ENCODE measurements at places on chromosomes 1 and 21.
A peak's percentile ranks its signal among the peaks of the same experiment; 100 is the strongest.

DNA sequence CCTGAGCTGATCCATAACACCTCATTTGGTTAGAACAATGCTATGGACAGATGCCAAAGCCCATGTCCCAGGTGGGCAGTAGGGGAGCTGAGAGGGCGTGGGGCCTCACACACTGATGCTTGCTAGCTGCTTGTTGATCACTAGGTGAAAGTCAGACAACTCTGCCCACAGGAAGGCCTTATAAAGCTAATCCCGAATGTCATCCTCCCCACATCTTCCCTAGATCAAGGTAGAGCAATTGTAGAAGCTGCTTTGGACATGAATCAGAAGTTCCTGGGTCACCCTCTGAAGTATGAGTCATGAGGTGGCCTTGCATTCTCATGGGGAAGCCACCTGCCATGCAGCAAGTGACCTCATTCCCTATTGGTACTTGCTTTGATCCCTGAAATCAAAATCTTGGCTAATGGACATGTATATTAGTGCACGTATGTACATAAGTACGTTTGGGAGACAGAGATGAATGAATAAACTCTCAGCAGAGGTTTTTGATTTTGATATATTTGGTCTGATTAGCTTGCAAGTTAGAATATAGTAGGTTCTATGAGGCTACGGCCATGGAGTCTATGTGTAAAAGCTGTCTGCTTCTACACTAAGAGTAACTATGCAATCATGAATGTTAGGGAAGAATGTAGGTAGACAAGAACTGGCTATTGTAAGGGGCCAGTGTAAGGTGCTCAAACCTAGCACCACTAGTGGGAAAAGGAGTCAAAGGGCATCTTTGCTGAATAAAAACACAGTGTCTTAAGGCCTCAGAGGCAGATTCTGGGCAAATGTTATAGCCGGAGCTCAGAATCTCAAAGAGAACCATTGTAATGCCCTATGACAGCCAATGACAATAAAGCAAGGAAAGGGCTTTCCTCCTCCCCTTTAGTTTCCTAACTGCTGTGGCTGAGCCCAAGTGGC lies 52.6 kb downstream of the ABCA4 start:
- DNase-seq, result no peak

DNA sequence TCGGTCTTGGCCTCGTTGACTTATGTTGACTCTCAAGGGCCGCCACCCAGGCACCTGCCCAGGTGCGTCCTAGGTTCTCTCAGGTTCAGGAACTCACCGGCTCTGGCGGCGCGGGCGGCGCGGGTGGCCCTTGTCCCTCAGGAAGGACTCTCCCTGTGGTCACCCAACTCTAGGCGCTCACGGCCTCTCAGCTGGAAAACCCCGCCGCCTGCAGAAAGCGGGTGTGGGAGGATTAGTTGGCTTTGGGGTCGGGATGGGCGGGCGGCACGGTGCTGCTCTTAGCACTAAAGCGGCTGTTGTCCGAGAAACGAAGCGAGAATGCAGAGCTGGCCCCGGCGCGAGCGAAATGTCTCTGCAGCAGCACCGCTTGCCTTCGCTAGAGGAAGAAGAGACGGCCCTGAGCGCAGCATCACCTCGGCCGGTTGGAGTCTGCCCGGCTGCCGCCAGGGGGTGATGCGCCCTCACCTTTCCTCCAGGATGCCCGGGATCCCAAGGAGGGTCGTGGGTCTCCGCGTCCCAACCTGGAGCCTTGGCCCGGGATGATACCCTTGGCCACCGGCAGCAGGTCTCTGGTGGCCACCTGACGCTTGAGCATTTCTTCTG lies 8.1 kb upstream of the TADA1 start:
- DNase-seq, result peak; percentile 56

DNA sequence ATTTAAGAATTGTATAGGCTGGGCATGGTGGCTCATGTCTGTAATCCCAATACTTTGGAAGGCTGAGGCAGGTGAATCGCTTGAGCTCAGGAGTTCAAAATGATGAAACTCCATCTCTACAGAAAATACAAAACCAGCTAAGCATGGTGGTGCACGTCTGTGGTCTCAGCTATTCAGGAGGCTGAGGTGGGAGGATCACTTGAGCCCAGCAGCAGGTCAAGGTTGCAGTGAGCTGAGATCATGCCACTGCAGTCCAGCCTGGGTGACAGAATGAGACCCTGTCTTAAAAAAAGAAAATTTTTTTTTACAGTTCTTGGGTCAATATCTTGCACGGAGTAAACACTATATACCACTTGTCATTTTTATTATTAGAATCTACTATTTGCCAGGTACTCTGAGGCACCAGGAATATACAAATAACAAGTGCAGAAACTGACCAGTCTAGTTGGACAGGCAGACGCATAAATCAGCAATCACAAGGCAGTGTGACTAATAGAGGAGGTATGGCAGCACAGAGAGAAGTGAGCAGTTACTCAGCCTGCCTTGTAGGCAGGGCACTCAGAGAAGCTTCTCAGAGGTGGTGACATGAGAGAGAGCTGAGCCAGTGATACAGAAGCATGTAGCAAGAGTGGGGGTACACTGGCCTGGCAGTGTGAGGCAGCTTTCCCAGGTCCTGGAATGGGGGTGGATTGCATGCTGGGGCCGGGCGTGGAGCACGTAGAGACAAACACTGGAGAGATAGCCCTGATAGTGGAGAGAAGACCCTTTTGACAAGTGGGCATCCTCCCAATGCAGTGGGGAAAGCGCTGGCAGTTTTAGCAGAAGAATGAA lies 8.0 kb downstream of the PHLDA3 start:
- DNase-seq, result peak; percentile 93

- no peak for DNase-seq
Measured at GRCh38 chr21:44686000-44686781, 4.2 kb upstream of the KRTAP12-1 start.

- DNase-seq, result no peak
Measured at GRCh38 chr1:239617731-239618130, 231.4 kb downstream of the CHRM3 start.

DNA sequence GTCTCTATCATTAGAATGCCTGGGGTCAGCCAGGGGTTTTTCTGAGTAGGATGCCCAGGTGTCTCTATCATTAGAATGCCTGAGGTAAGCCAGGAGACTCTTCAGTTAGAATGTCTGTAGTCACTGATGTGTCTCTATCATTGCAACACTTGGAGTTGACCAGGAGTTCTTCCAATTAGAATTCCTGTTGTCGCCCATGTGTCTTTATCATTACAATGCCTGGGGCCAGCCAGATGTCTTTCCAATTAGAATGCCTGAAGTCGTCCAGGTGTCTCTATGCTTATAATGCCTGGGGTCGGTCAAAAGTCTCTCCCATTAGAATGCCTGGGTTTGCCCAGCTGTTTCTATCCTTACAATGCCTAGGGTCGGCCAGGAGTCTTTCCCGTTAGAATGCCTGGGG lies 55.8 kb downstream of the RNF187 start:
- DNase-seq, result no peak

DNA sequence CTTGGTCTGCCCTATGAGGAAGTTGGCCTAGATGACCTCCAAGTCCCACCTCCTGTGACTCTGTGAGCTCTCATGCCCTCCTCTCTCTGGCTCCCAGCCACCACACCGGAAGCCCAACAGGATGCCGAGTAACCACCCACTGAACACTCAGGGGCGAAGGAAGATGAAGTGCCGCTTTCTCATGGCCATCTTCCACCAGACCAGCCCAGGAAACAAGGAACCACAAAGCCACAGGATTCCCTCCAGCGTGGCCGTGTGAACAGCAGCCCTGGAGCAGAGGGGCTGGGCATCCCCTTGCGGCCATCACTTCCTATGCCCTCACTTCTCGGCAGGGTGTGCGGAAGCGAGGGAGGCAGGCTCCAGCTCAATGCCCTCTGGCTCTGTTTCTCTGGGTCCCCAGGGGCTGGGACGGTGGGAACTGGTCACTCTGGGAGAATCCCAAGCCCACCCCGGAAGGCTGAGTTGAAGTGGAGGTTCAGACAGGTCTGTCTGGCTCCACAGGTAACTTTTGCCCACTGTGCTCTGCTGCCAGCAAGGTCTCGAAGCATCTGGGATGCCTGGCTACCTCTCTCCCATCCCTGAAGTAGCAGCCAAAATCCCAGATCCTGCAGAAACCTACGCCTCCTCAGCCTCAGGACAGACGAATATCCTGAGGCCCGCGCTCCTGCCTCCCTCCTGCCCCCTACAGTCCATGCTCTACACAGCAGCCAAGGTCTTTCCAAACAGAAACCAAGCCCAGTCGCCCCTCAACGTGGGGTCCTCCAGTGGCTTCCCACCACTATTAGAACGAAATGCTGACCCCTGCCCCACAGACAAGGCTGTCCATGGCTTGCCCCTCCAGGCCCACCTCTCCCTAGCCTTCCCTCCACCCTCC lies 44.2 kb upstream of the ECE1 start:
- DNase-seq, result peak; percentile 94

- peak; percentile 97 for DNase-seq
Measured at GRCh38 chr1:25232866-25233784, 823 bp upstream of the SYF2 start.

- DNase-seq, result no peak
Measured at GRCh38 chr1:168281603-168282325, 1.1 kb downstream of the TBX19 start.

DNA sequence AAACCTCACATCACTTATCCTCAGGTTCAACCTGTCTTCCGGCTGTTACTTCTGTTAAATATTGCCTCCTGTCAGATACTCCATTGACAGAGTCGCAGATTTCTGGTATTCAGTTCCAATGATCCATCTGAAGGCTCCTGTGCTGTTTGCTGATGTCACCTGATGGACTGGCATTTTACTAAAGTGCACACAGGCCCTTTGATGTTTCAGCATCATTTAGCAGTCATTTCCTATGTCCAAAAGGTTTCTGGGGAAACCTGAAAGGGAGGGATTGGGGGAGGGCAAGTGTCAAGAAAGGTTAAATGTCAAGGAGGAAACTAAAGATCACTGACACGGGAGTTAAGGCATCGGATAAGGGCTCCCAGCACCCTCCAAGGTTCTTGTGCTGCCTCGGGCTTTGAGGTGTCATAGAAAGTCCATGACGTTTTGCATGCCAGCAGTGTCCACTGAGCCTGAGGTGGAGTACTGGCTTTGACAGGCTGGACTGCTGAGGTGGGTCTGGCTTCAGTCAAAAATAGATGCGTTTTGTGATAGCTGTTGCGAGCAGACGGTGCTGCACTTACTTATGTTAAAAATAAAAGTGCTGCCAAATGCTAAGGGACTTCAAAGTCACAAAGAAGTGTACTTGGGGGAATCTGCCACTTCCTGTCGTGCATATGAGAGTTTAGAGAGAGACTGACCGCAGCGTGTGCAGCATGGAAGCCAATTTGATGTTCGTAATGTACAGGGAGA lies 30.8 kb downstream of the XCL2 start:
- no peak for DNase-seq

GRCh38 chr1:29202053-29202452 lies 20.4 kb upstream of the SRSF4 start:
- peak; percentile 67 for DNase-seq

DNA sequence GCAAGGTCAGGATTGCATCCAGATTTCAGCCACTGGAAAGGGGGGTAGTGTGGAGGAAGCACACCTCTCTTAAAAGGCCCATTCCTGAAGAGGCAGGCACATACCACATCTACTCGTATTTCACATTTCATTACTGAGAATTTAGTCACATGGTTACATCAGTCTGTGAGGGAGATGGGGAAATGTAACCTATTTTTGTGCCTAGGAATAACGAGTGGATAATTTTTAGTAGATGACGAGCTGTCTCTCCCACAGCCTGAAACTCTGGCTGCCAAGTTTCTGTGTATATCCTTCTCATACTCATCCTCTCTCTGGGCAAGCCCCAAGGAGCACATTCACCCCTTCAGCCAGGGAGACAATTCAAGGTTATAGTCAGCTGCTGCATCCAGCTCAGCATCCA lies 10.3 kb upstream of the C21orf91 start:
- DNase-seq, result no peak

DNA sequence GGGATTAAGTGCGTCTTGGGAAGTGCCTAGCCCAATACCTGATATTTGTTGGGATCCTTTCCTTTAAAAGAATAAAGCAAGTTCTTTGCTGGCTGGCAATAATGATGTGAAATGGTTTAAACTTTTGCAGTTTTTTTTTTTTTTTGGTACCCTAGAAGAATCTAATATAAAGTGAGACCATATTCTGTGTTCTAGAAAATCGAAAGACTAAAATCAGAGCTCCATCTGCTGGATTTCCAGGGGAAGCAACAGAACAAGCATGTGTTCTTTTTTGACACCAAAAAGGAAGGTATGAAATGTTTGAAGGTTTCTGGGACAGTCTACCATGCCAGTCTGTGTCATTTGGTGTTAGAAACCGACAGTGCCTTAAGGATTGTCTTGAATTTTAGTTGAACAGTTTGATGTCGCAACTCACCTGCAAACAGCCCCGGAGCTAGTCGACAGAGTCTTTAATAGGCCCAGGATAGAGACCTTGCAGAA lies 6.4 kb downstream of the UTP11 start:
- DNase-seq, result peak; percentile 34

GRCh38 chr1:202018468-202019234 lies 8.3 kb downstream of the ELF3 start:
- DNase-seq, result no peak

GRCh38 chr1:167841530-167841929 lies 72.4 kb downstream of the ADCY10 start:
- no peak for DNase-seq

- no peak for DNase-seq
Measured at GRCh38 chr1:156069490-156070455, 8.8 kb downstream of the RAB25 start.

DNA sequence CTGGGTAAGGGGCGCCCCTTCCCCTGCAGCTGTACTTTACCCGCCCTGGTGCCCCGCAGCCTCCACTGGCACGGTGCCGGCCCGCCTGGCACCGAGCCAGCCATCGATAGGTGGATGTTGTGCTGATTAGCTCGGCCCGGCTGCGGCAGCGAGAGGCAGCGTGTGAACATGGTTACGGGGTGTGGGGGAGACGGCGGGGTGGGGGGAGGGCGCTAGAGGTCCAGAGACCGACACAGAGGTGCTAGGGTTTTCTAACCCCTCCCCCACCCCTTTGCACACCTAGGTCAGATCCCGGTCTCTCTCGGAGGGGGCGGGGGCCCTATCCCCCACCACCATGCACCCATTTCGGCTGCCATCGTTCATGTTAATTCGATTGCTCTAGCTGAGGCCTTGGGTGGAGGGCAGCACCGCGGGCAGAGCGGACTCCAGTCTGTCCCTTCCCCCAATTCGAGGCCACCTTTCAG lies 6.7 kb downstream of the EFNA4 start:
- DNase-seq, result no peak

- DNase-seq, result no peak
Measured at GRCh38 chr1:25238046-25238445, 5.7 kb upstream of the SYF2 start.

GRCh38 chr1:240652549-240652948 lies 40.6 kb upstream of the GREM2 start:
- DNase-seq, result no peak

DNA sequence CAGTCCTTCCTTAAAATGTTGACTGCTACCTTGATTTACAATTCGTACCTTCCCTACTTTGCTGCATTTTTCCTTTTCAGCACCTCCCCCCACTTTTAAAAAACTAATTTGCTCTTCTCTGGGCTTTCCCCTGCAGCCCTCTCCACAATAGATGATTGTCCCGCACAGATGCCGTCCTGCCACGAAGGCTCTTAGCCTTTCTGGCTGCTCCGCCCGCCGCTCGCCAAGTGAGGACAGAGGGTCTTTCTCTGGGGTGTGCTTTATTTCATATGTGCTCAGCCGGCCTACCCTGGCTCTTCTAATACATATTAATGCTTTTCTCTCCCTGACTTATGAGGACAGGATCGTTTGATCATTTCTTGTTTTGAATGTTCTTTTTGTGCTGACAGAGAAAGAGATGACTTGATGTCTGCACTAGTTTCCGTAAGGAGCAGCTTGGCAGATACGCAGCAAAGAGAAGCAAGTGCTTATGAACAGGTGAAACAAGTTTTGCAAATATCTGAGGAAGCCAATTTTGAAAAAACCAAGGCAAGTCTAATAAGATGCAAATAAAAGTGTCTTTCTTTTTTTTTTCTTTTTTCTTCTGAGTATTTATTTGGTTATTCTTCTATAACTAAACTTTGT lies 60.6 kb downstream of the SDCCAG8 start:
- no peak for DNase-seq
